Ureter (tissue), 1 donor: ENCODE measurements at places on chromosomes 3 and 15.

DNA sequence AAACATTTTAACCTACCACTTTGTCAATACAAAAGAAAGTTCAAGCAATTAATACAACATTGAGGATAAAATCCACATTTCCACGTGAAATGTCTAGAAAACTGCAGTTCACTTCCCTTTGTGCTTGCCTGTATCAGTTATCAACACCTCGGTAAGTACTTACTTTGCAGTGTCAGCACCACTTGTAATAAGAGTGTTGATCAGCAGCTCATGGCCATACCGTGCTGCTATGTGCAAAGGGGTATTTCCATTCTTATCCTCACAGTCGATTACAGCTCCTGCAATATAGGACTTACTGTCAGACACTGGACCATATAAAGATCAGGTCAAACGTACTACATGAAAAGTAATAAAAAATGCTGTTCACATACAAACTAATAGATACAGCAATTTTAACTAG, 84.4 kb downstream of the ANKRD28 start:
- no peak for DNase-seq

GRCh38 chr3:126917232-126917804, 65.6 kb upstream of the PLXNA1 start:
- no peak for DNase-seq

DNA sequence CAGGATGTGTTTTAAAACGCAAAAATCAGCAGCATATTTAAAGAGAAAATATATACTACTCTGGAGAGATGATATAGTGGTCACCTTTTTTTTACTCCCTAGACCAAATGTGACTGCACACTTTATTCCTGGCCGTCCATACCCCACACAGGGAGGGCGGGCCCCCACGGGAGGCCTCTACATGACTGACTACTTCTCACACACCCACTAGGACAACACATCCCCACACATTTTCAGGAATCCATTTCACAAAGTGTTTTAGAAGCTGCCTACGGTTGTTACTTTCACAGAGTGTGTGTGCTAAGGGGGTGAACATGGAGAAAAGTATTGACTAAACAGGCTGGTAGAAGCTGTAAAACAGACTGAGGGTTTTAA, 67.9 kb downstream of the CHSY1 start:
- DNase-seq, result no peak

- DNase-seq, result no peak
Observed at GRCh38 chr3:139893267-139893962, 41.6 kb upstream of the CLSTN2 start.

- no peak for DNase-seq
Observed at GRCh38 chr3:63960048-63960711, 48.0 kb upstream of the SCAANT1 start.

DNA sequence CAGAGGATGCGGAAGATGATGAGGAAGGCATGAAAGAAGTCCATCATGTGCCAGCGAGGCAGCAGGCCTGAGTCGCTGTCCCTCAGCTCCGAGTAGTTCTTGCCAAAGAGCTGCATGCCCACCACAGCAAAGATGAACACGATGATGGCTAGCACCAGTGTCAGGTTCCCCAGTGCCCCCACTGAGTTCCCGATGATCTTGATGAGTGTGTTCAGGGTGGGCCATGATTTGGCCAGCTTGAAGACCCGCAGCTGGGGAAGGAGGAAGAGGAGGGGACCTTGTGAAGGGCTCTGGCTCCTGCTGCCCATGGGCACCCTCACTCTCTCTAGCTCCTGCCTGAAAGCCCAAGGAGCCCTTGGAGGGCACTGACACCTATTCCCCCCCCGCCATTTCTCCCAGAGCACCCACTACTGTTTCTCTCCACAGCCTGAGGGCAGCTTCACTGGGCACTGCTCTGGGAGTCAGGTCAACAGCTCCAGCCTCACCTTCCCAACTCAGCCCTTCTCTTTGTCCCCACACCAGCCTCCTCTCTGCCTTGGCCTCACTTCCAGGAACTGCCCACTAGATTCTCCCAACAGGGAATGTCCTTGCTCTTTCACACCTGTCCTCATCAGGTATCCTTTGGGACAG, 63.6 kb downstream of the SCN5A start:
- DNase-seq, result peak; percentile 32

DNA sequence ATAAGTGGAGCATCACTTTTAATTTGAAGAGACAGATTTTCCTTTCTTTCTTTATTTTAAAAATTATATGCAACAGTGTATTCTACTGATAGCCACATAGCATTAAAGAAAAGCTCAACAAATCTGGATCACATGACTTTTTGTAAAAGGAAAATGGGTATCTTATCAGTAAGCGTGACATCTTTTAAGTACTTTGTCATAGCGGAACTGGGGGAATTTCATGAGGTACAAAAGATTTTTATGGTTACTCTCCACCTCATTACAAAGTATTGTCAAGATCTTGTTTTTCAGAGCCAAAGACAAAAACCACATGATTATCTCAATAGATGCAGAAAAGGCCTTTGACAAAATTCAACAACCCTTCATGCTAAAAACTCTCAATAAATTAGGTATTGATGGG, 219.6 kb upstream of the ZPLD1 start:
- DNase-seq, result no peak

DNA sequence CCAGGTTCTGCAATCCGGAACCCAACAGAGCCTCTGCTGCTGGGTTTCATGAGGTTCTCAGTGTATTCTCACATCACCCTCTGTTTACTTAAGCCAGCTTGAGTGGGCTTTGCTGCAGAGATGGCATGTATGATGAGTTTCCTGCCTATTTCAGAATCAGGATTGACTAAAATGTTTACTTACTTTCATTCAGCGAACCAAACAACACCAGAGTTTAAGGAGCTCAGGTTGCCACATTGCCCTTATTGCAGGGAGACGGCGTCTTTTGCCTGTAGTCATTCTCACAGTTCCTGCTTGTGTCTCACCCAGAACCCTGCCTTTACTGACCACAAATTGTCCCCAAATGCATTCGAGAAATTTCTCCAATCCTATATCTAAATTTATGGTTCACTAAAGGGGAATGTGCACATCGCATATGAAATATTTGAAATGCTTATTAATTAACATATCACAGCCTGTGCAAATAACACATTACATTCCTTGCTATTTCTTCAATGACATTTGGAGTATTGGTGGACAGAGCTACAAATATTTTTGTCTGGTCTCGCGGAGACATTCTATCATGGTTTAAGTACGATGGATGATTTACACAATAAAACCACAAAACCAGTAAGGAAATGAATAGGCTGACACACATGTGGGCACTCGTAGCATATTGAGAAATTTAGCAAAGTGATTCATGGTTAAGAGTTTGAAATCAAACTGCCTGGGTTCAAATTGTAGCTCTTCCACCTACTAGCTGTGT, 377.2 kb upstream of the CFAP20DC start:
- no peak for DNase-seq

GRCh38 chr15:74775132-74775562, 6.7 kb upstream of the CSK start:
- DNase-seq, result no peak

- DNase-seq, result no peak
Observed at GRCh38 chr15:64623347-64623996, 151.9 kb downstream of the RBPMS2 start.

DNA sequence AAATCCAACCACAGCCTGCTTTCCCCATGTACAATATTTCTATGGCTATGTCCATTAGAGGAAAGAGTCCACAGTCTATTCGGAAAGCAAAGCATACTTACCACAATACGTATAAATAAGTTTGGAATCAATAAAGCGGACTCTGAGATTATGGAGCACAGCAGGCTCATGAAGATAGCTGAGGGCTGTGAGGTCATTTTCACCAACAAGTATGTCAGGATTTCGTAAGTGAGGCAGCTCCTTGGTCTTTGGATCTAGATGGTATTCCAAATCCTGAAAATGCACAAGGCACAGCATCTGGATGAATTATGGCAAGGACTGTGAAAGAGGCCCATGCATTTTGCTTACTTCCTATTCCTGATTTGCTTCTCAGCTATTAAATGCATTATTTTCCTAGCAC, 100.4 kb downstream of the MYO5A start:
- DNase-seq, result no peak

DNA sequence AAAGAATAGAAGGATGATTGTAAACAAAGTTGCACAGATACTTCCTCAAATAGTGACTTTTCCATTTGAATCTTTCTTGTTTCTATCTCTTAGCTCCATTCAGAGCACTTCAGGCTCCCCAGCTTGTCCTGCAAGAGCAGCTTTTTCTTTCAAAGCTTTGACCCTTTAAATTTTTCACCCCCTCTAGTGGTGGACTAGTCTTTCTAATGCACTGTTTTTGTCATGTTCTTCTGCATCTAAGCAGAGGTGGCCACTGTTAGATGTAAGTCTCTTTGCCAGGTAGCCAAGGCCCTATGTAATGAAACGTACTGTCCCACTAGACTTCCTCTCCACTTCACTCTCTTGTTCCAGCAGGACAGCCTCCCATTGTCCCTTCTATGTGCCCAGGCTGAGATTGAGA, 74.0 kb upstream of the MANF start:
- no peak for DNase-seq

DNA sequence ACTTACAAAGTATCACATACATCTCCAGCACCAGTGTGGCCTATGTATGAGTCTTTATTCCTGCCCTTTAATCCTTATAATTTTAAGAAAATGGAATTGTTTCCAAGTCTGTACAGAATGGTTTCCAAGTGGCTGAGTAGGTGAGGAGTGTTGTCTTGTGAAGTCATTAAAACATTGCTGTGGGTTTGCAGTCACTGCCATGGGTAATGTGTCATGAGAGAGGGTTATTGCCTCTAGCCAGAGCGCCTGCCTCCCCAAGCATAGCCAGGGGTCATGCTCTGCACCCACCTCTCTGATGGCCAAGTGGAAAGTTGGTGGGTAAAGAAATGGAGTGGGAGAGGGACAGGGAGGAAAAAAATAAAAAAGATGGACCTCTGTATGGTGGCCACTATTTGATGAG, 25.3 kb downstream of the TRAK1 start:
- DNase-seq, result no peak

- DNase-seq, result no peak
Observed at GRCh38 chr3:98565237-98565643, 28.2 kb downstream of the CPOX start.

DNA sequence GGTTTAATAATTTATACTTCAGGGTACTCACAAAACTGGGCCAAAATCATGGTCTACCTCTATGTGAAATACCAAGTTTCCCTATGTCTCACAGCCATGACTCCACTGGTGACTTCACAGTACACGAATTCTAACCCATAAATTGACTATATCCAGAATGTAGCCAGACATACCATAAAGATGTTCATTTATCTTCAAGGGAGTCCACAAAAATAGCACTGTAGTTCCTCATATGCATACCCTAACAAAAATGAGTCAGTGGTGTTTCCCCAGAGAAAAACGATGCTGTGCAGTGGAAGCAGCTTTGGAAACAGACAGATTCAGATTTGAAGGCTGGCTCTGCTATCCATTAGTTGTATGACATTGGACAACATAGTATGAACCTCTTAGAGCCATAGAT, 438.8 kb downstream of the FHIT start:
- DNase-seq, result no peak

DNA sequence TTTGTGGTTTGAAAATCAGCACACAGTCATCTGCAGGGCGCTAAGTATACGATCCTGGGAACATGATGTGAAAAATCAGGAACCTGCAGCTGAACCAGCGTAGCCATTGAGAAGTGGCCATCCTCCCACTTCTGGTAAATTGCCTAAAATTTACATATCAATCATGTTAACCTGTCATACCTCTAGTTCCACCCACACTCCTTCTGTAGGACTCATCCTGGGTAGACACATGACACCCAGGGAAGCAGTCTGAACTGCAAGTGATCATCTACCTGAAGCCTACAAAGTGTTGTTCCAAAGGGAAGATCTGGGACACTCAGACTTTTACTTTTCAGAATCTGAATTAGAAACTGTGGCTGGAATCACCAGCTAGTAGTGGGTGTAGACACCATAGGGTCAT, 5.5 kb upstream of the PSMD6 start:
- DNase-seq, result no peak

- no peak for DNase-seq
Observed at GRCh38 chr3:44992555-44993470, 16.8 kb downstream of the EXOSC7 start.

GRCh38 chr15:48653913-48654670, 8.6 kb upstream of the FBN1 start:
- DNase-seq, result no peak

GRCh38 chr3:138433892-138434275, 532 bp upstream of the ESYT3 start:
- no peak for DNase-seq

- DNase-seq, result no peak
Observed at GRCh38 chr15:89772932-89773583, 3.1 kb upstream of the MESP2 start.
